ENCODE measurements at places on chromosomes 2 and 18.

- DNase-seq, result no peak
Observed at GRCh38 chr18:2244641-2245040, 326.7 kb downstream of the METTL4 start.

GRCh38 chr2:224038049-224038829, 847 bp downstream of the SERPINE2 start:
- peak; percentile 32 for DNase-seq

DNA sequence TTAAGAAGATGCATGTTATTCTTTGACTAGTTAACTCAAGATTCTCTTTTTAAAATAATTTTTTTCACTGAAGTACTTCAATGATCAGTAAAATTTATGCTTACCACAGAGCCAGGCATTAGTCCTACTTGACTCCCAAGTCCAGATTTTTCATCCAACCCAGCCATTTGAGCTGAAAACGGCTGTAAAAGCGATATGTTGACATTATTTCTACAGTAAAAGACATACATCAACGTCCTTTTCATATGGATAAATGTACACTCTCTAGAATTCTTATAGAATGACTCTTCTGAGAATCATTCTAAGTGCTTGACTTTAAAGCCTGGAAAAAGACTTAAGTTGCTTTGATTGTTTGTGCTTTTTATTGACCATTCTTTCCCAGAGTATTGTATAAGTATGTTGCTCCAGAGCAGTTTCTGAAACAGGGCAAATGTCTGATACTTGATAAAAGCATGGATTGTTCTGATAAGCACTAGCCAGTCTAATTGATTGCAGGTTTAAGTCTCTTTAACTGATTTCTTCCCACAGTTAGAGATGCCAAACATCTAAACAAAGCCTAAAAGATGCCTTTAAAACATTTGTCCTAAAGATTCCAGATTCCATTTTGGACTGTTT, 90.9 kb downstream of the COL5A2 start:
- no peak for DNase-seq

GRCh38 chr2:72378753-72379348, 231.2 kb upstream of the CYP26B1 start:
- no peak for DNase-seq

DNA sequence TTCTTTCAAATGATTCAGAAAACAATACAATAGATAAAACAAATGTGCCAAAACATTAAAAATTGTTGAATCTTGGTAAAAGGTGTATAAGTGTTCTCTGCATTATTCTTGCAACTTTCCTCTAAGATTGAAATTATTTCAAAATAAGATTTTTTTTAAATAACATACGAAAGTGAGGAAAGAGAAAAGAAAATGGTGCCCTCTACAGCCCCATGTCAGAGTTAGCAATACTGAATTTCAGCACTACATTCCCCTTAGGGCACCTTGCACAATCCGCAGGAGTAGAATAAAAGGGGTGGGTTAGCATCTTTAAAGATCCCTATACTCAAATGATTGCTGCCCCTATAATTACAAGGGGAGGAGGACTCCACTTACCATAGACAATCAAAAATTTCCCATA, 433.7 kb downstream of the BCL11A start:
- no peak for DNase-seq

DNA sequence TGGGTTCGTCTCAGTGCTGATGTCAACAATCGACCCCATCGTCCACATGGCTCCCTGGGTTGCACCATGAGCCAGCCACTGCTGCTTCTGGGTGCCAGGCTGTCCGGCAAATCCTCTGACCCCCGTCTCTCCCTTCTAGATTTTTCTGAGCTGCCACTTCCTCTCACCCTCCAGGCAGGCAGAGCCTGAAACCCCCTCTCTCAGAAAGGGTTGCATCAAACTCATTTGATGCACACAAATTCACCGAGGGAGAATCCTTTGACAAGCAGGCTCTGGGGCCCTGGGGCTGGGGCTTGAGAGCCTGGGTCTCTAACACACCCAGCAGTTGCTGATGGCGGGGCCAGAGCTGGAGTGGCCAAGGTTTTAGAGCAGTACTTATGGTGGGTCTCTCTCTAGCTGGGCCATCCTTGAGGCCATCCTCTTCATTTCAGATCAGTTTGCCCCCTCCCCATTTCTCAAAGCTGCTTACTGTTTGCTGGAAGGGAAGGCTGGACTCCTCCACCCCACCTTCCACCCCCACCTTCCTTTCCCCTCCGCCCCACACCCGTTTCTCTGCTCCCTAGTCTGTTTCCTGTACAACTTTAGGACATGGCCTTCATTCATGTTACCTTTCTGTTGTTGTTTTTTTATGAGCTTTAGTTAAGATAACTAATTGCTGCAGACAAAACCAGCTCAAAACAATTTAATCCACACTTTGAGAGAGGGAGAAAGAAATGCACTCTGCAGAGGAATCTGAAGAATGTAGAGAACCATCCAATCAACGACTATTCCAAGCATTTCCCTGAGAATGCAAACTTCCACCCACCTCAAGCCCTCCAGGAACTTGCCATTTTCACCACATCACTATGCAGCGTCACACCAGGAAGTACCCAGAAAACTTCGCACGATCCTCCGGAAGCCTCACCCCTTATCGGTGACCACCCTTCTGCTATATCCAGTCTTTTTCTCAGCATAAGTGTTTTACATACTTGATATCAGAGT, 69.5 kb downstream of the ARL4C start:
- no peak for DNase-seq

DNA sequence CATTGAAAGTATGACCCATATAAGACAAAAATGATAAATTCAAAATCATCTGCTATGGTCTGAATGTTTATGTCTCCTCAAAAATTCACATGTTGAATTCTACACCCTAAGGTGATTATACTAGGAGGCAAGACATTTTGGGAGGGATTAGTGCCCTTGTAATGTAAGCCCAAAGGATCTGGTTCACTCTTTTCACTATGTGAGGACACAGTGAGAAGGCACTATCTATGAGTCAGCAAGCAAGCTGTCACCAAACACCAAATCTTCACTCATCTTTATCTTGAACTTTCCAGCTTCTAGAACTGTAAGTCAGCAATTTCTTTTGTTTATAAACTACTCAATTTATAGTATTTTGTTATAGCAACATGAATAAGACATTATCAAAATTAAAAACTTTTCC, 284.7 kb upstream of the ZC3H15 start:
- no peak for DNase-seq

DNA sequence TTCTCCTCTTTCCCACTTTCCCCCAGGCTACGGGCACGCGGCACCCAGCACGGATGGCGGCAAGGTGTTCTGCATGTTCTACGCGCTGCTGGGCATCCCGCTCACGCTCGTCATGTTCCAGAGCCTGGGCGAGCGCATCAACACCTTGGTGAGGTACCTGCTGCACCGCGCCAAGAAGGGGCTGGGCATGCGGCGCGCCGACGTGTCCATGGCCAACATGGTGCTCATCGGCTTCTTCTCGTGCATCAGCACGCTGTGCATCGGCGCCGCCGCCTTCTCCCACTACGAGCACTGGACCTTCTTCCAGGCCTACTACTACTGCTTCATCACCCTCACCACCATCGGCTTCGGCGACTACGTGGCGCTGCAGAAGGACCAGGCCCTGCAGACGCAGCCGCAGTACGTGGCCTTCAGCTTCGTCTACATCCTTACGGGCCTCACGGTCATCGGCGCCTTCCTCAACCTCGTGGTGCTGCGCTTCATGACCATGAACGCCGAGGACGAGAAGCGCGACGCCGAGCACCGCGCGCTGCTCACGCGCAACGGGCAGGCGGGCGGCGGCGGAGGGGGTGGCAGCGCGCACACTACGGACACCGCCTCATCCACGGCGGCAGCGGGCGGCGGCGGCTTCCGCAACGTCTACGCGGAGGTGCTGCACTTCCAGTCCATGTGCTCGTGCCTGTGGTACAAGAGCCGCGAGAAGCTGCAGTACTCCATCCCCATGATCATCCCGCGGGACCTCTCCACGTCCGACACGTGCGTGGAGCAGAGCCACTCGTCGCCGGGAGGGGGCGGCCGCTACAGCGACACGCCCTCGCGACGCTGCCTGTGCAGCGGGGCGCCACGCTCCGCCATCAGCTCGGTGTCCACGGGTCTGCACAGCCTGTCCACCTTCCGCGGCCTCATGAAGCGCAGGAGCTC, 35.4 kb downstream of the KCNK3 start:
- no peak for DNase-seq

- no peak for DNase-seq
Observed at GRCh38 chr18:26506012-26506411, 42.3 kb downstream of the KCTD1 start.

DNA sequence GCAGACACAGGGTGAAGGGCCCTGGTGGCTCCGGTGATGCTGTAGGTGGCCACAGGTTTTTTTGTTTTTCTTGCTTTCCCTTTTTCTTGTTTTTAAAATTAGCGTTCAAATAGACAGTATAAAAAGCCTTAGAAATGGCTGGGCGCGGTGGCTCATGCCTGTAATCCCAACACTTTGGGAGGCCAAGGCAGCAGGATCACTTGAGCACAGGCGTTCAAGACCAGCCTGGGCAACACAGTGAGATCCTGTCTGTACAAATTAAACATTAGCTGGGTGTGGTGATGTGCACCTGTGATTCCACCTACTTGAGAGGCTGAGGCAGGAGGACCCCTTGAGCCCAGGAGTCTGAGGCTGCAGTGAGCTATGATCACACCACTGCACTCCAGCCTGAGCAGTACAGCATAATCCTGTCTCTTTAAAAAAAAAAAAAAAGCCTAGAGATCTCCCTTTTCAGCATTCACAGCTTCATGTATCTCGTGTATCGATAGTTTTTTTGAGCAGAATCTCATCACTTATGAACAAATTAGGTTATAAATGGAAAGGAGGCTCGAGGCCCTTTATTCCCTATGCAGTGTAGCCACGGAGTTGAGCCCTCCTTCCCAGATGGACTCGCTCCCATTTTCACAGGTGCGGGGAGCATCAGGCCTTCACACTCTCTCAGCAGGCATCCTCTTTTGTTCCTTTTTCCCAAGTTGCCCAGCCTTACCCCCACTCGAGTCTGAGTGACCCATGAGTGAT, 50.8 kb downstream of the EMILIN2 start:
- DNase-seq, result no peak

DNA sequence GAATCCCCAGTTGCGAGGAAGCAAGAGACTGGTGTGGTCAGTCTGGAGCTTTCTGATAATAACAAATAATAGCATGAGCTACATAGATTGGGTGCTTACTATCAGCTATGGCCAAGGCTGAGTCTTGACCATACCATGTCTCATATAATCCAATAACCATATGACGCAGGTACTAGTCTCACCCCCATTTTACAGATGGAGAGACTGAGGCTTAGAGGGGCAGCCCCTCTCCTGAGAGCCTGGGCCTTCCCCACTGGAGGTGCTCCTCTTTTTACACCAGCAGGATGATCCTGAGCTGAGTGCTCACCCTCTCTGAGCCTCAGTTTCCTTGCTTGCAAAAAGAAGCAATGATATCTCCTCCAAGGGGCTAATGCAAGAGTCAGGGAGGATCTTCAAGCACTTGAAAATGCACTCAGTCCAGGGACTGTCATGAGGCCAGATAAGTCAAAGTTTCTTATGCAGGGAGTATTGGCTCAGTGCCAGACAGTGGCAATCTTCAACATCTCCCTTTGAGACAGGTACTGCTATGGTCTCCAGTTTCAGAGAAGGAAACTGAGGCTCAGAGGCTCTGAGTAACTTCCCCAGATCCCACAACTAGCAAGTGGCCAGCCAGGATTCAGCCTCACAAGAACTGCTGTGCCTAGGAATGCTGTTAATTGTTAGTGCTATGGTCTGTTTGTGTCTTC, 149.7 kb downstream of the TFCP2L1 start:
- DNase-seq, result no peak

- DNase-seq, result no peak
Observed at GRCh38 chr18:57015451-57015850, 131.4 kb upstream of the BOD1L2 start.

DNA sequence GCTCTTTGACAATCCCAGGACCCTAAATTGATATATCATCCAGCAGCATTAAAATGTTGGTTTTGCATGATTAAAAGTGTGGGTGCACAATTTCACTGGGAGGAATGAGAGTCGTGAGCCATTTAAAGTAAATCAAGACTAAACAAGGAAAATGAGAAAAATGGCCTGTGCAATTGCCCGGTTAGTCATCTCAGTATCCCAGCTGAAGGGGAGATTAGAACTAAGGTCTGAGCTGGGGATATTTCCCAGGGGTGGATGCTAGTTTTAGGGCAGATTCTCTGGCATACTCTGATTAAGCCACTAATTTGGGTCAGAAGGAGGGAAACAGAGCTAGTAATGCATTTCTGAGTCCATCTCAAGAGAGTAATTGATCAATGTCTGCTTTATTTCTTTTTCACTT, 177.2 kb downstream of the EN1 start:
- DNase-seq, result no peak

DNA sequence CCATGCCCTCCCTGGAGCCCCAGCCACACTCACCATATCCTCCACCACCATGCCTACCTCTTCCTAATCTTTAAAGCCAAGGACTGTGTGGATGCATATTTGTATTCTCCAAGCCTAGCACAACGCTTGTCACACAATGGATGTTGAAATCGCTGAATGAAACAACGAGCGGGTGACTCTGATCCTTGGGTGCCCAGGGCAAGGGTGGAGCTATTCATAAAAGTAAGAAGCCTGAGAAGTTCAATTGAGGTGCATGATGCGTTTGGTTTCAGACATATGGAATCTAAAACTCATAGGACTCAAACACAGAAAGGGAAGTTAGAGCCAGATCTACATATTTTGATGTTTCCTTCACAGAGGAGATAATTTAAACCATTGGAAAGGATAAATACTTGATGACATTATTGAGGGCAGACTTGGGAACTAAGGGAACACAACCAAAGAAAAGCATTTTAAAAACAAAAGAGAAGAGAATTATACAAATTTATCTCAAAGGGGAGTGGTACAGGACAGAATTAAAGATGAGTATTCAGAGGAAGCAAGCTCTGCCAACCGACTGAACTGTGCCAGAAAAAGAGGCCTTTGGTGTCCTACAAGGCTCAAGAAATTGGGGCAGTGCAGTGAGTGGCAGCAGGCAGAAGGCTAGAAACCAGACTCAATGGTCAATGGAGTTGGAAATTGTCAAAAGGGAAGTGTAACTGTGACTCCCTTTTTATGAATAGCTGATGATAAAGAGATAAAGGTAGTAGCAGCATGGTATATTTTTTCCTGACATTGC, 200.6 kb upstream of the NCKAP5 start:
- no peak for DNase-seq

DNA sequence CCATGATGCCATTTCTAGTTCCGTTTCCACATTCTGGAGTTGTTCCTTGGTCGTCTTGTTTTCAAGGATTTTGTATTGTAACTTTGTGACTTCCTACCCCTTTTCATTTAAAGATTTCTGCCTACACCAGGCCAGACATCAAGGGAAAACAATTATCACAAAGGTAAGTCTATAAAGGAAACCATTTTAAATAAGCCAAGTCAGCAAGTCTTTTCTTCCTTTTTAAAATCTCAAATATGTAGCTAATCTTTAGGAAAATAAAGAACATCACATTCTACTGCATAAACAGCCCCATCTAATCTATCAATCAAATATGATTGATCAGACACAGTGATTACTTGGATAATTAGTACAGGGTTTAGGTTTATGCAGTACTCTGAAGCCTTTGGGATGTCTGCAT, 35.8 kb upstream of the INSIG2 start:
- DNase-seq, result no peak
